ENCODE measurements at places on chromosomes 7 and 10.

DNA sequence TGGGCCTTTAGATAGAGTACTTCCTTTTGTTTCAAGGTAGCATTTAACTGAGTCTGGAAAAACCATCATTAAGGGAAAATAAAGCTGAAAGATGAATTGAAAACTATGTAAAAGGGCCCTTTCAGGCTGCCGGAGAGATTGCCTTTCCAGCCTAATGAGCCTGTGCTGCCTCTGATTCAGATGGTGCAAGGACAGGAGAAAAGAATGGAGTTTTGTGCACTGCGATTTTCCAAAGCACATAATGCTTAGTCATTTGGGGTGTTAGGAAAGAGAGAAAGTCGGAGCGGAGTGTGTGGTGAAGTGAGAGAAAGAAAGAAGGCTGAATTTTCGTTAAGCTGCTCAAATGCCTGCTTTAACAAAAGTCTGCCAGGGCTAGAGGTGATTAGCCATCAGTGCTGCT is 259.7 kb downstream of the PAXIP1 start:
- no peak for DNase-seq
- H3K36me3 ChIP-seq: no peaks in the 10 kb centered on the region
- H3K27me3 ChIP-seq: no peaks in the 10 kb centered on the region
- H3K27ac ChIP-seq: no peak overlapping the region
- H3K4me1 ChIP-seq: no peaks in the 10 kb centered on the region

- H3K36me3 ChIP-seq: no peaks in the 10 kb centered on the region
- no peak for DNase-seq
- no peak overlapping the region for H3K4me3 ChIP-seq
- H3K27me3 ChIP-seq: no peaks in the 10 kb centered on the region
- no peak overlapping the region for H3K27ac ChIP-seq
- H3K4me1 ChIP-seq: no peaks in the 10 kb centered on the region
Measured at GRCh38 chr7:34165466-34165865, 260.1 kb downstream of the BMPER start.

DNA sequence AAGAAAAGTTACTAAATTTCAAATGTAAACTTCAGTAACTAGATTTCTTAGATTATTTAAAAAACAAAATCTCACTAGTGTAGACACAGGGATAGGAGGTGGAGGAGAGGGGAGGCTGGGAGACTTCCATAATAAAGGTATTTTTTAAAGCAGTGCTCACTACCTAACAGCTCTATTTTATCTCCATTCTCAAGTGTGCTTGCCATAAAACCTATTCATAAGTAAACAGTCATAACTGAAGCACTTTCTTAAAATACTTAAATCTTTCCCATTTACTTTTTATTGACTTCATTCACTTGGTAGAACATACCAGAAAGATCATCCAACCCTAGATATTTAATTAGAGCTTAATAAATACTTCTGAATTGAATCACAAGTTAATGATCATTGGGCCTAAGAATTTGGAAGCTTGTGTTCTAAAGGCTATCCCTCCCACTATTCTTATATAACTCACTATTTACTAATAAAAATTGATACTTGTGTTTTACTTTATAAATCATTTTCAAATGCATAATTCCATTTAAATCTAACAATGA is 107.4 kb downstream of the SNX13 start:
- H3K27ac ChIP-seq: no peak overlapping the region
- DNase-seq: no peak
- H3K27me3 ChIP-seq: no peaks in the 10 kb centered on the region
- no peaks in the 10 kb centered on the region for H3K4me1 ChIP-seq
- H3K4me3 ChIP-seq: no peak overlapping the region

GRCh38 chr10:104085801-104086400 is at the start of gene COL17A1:
TSS of gene COL17A1 (minus strand) at chr10:104085880. CDS start at chr10:104080673, 5,207 bp downstream.
- H3K27ac ChIP-seq: peak within 1 kb of the TSS; percentile 59
- no peaks in the 10 kb centered on the region for H3K27me3 ChIP-seq
- H3K36me3 ChIP-seq: no peaks in the 10 kb centered on the region
- peaks cover 8% of the 10 kb centered on the region for H3K4me1 ChIP-seq

DNA sequence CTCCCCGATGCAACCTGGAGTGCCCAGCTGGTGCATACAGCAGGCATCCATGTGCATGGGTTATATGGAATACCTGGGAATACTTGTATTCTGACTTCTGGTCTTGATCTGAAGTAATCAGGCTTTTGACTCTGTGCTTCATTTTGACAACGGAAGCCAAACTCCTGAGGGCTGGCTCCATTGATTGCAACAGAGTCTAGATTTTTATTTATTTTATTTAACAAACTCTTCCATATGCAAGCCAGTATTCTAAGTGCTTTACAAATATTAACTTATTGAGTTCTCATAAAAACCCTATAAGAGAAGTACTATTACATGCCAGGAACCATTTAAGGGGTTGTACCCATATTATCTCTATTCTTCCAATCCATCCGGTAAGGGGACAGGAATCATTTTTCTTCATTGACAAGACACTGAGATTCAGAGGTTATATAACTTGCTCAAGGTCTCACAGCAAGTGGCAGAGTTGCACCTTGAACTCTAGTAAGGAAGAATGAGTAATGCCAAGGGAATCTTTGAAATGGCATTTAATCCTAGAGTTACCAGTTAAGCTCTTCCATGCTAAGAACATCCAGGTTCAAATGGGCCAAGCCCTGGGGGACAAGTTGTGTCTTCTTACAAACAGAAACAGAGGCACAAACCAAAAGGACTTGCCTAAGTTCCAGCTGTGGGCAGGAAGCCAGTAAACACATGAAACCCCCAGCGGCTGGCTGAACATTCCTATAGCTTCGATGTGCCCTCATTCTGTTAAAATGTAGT is 241.0 kb downstream of the WDR11 start:
- H3K27me3 ChIP-seq: no peaks in the 10 kb centered on the region
- H3K36me3 ChIP-seq: no peaks in the 10 kb centered on the region
- H3K4me1 ChIP-seq: peaks cover 3% of the 10 kb centered on the region
- peak overlapping the region; percentile 76 for H3K27ac ChIP-seq
- no peak overlapping the region for H3K4me3 ChIP-seq

- H3K27ac ChIP-seq: no peak overlapping the region
- no peak for DNase-seq
- H3K4me3 ChIP-seq: no peak overlapping the region
- H3K36me3 ChIP-seq: peaks cover 31% of the 10 kb centered on the region
- H3K27me3 ChIP-seq: no peaks in the 10 kb centered on the region
Measured at GRCh38 chr7:129605960-129606614, 5.4 kb upstream of the NRF1 start.

- DNase-seq: no peak
- no peak overlapping the region for H3K4me3 ChIP-seq
- no peaks in the 10 kb centered on the region for H3K27me3 ChIP-seq
Measured at GRCh38 chr10:97311111-97311626, 7.9 kb upstream of the FRAT1 start.

- H3K4me3 ChIP-seq: no peak overlapping the region
- no peaks in the 10 kb centered on the region for H3K4me1 ChIP-seq
- H3K27ac ChIP-seq: no peak overlapping the region
- DNase-seq: no peak
- H3K27me3 ChIP-seq: no peaks in the 10 kb centered on the region
Measured at GRCh38 chr10:86545101-86545500, 23.5 kb upstream of the WAPL start.

DNA sequence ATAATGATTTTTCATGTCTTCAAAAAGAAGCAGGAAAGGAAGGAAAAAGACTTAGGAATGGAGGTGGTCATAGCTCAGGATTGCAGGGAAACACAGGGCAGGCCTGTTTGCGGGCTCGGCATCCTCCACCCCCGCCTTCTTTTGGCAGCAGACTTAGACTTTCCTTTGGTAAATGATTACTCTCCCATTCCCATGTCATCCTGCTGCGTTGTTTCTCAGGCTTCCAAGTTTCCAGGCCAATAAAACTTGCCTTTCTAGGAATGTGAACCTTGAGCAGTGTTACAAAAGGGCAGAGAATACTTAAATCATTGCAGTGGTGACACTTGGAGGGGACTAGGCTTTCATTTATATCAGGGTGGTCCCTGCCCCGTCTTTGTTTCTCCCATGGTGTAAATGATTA is 34.0 kb upstream of the DGKB start:
- peak; percentile 11 for DNase-seq
- H3K4me1 ChIP-seq: no peaks in the 10 kb centered on the region
- H3K36me3 ChIP-seq: no peaks in the 10 kb centered on the region
- no peaks in the 10 kb centered on the region for H3K27me3 ChIP-seq
- peak overlapping the region; percentile 79 for H3K27ac ChIP-seq

DNA sequence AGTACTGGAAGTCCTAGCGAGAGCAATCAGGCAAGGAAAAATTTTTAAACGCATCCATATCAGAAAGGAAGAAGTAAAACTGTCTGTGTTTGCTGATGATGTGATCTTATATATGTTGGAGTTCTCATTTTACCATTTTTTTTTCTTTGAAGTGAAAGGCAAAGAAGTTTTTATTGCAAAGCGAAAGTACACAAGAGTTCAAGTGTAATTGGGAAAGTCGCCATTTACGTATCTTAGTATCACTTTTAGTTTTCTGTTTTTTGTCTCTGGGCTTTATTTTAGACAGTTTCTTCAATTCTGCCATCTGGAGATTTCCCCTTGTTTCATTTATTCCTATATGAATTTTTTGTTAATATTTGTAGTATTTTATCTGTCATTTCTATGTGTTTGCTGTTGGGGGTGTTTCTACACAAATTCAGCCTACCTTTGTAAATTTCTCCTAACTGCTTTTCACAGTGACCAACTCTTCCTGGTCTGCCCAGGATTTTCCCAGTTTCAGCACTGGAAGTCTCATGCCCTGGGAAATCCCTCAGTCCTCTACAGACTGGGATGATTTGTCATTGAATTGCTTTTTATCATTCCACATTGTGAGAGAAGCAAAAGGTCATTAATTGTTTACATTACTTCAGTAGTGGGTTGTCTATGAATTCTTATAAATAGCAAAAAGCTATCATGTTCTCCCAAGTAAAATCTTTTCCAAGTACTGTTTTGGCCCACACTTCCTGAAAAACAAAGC is 23.2 kb downstream of the BET1 start:
- peaks cover 2% of the 10 kb centered on the region for H3K4me1 ChIP-seq
- H3K27ac ChIP-seq: no peak overlapping the region
- no peaks in the 10 kb centered on the region for H3K36me3 ChIP-seq
- H3K4me3 ChIP-seq: no peak overlapping the region
- DNase-seq: peak; percentile 65

DNA sequence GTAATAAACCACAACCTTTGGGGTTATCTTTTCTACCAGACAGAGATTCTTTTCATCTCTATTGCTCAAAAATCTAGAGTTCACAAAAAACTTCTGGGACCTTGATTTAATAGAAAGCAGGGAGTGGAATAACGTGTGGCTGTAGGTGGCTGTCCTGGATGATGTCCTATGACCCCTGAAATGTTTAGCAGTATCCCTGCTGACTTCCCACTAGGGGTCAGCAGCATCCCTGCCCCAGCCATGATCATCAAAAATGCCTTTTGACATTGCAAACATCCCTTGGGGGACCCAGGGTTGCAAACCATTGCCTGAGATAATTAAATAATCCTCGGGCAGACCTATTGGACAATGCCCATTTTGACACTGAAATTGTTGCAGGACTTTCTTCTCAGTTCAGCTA is 177.1 kb downstream of the USP6NL start:
- peaks cover 27% of the 10 kb centered on the region for H3K27me3 ChIP-seq
- H3K4me3 ChIP-seq: no peak overlapping the region
- H3K4me1 ChIP-seq: no peaks in the 10 kb centered on the region
- no peak for DNase-seq

GRCh38 chr7:64869121-64869725 is 33.9 kb upstream of the ZNF273 start:
- no peak overlapping the region for H3K4me3 ChIP-seq
- no peak for DNase-seq
- H3K27me3 ChIP-seq: no peaks in the 10 kb centered on the region
- H3K27ac ChIP-seq: no peak overlapping the region

DNA sequence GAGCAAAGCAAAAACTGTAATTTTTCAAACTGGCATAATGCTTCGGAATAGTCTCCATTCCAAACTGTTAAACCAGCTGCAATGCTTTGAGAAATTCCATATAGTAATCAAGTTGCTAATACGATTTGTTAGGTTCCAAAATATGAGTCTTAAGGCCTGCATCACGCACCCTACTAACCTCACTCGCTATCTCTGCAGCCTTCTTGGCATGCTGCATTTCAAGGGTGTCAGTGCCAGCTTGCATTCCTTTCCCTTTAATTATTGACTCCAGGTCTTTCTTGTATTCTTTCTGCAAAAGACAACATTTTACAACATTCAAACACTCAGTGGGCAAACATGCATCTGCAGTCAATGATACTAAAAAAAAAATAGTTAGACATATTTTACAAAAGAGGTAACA is 61.8 kb downstream of the NEBL start:
- no peak for DNase-seq
- H3K27ac ChIP-seq: no peak overlapping the region
- H3K4me3 ChIP-seq: no peak overlapping the region
- no peaks in the 10 kb centered on the region for H3K4me1 ChIP-seq
- no peaks in the 10 kb centered on the region for H3K36me3 ChIP-seq
- no peaks in the 10 kb centered on the region for H3K27me3 ChIP-seq

DNA sequence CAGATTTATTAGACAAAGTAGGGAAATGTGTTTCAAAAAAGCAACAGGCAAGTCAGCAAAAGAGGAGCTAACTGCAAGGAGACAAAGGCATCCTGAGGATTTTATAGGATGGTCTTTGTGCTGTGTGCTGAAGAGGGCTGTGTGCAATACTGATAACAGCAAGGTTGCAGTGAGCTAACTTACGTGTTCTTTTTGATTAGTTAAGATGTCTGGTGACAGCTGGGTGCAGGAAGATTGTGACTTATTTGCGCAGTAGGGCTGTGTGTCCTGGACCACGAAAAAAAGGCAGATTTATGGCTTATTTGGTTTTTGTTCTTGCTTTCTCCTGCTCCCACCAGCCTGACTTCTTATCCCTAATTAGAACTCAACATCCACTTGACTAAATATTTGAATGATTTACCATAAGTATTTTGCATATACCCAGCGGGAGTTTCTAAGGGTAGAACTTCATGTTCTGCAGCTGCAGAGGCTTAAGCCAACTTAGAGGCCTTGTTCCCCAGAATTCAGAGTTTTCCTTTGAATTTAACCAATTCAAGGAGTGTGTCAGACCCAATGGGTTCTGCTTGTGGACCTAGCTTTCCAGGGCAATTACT is 119.0 kb downstream of the ANKRD26 start:
- H3K4me1 ChIP-seq: no peaks in the 10 kb centered on the region
- H3K36me3 ChIP-seq: no peaks in the 10 kb centered on the region
- H3K4me3 ChIP-seq: no peak overlapping the region
- no peak for DNase-seq
- no peak overlapping the region for H3K27ac ChIP-seq
- H3K27me3 ChIP-seq: no peaks in the 10 kb centered on the region

- H3K27me3 ChIP-seq: no peaks in the 10 kb centered on the region
- H3K4me3 ChIP-seq: no peak overlapping the region
- DNase-seq: no peak
- H3K36me3 ChIP-seq: peaks cover 6% of the 10 kb centered on the region
- no peak overlapping the region for H3K27ac ChIP-seq
- peaks cover 5% of the 10 kb centered on the region for H3K4me1 ChIP-seq
Measured at GRCh38 chr7:105118612-105119600, 104.9 kb downstream of the KMT2E start.

DNA sequence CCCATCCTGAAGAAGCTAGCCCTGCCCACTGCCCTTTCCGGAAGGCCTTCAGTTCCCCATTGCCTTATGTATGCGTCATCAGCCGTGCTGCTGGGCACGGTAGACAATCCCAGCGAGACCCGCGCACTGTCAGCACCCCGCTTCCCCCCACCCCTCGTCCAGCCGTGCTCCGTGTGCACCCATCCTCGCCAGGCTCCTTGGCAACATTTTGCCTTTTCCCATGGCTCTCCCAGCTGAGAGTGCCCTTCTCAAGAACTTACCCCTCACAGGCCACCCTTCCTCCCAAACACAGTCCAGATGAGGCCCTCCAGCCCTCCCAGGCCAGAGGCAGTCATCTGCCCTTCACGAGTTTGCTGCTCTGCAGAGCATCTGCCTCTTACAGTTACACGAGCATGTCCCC is 633.8 kb upstream of the FOXK1 start:
- no peaks in the 10 kb centered on the region for H3K4me1 ChIP-seq
- no peaks in the 10 kb centered on the region for H3K27me3 ChIP-seq
- H3K4me3 ChIP-seq: no peak overlapping the region
- DNase-seq: no peak
- no peak overlapping the region for H3K27ac ChIP-seq

All from mesenchymal stem cell (in vitro differentiated cells and primary cell).